ENCODE measurements at places on chromosomes 16 and 17.

GRCh38 chr16:26668026-26668425 lies 398.7 kb upstream of the C16orf82 start:
- no peak for DNase-seq

- no peak for DNase-seq
These were observed 5.2 kb downstream of the RPH3AL start for GRCh38 chr17:347309-347899.

- no peak for DNase-seq
These were observed 42.7 kb downstream of the SOCS3 start for GRCh38 chr17:78316867-78317789.

DNA sequence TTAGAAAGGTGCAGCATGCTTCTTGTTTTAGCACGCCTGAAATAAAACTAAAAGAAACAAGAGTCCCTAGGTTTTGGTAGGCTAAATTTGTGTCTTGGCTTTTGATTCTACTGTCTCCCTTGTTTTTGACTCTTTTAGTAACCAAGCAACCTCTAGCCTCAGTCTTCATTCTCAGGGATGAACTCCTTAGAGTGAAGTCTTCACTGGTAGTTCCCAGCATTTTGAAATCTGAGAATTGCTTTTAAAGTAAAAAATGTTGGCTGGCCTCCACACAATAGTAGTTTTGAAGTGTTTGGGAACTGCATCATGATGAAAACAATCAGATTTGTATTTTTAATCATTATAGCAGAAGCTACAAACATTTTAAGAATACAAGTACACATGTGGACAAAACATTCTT lies 6.1 kb upstream of the CDR2 start:
- DNase-seq = no peak

DNA sequence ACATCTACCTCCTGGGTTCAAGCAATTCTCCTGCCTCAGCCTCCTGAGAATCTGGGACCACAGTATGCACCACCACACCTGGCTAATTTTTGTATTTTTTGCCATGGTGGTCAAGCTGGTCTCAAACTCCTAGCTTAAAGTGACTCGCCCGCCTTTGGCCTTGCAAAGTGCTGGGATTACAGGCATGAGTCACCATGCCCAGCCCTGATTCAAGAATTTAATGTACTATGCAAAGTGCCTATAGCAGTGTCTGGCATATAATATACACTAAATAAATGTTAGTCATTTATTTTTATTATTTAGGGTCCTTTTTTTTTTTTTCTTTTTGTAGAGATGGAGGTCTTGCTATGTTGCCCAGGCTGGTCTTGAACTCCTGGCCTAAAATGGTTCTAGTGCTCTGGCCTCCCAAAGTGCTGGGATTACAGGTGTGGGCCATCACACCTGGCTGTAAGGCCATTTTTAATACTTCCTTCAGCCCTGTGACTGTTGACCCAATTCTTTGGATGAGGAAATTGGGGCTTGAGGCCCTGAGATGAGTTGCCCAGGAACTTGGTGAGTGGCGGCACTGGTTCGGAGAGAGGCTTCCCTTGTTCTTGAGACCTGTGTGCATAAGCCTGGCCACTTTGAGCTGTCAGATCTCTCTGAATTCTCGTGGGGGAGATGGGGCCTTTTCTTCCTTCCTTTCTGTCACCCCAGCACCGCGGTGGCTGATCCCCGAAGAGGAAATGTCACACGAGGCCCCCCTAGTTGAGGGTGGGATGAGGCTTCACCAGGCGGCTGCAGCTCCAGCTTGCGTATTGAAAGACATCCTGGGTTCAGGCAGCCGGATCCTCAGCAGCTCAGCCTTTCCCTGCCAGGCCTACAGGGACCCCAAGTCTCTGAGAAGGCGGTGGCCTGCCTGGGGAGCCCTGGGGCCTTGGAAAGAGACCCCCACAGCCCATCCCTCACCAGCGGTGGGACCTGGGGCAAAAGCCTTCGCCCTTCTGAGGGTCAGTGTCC lies 38.7 kb downstream of the LAT start:
- DNase-seq = no peak
